Urinary bladder (tissue), 4 donors: ENCODE measurements at places on chromosomes 16 and 17. TPM values are rescaled to one million over a fixed set of nuclear protein-coding genes. Genes with fewer than 3 reads are reported as not detected.

PRSS8 gene
- polyA plus RNA-seq: 1.6 TPM

DOC2A gene
- polyA plus RNA-seq: 0.53 TPM

CEP295NL gene
- 0.28 TPM for polyA plus RNA-seq

BCL6B gene
- polyA plus RNA-seq: 9.9 TPM

GSDMA gene
- polyA plus RNA-seq: 0.41 TPM

SOX9 gene
- 1.8 TPM for polyA plus RNA-seq

ABCA6 gene
- polyA plus RNA-seq: 35.9 TPM

DNA sequence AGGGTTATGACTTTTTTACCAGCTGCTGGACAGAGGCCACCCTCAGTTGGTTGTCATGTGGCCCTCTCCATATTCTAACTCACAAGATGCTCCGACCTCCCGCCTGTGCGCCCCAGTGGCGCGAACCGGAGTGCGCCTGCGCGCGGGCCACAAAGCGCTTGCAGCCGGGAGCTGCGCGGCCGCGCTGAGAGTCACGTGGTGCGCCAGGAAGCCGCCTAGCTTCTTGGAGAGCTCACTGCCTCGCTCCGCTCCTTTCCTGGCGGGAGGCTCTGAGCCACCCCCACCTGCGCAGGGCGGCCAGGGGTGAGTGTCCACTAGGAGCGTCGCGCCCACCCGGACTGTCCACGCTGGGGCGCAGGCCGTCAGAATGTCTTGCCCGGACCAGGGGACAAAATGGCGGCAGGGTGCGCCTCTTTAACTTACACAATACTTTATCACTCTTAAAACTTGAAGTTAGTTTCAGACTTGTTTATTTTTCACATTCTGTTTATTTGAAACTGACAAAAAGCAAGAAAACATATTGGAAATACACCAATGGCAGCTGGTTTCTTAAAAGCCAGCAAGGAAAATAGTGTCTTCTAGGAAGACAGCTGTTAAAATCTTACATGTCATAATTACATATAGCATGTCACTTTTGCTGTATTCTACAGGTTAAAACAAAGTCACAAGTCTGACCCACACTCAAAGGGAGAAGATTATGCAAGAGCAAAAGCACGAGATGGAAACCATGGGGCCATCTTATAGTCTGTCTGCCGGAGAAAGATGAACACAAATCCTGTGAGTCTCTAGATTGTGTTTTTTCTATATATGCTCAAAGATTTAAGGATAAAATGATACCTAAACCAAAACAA is 357.9 kb downstream of the CNTNAP4 start:
- no peak for DNase-seq

- DNase-seq: no peak
Measured at GRCh38 chr17:8473451-8474192, 37.9 kb downstream of the NDEL1 start.

DNA sequence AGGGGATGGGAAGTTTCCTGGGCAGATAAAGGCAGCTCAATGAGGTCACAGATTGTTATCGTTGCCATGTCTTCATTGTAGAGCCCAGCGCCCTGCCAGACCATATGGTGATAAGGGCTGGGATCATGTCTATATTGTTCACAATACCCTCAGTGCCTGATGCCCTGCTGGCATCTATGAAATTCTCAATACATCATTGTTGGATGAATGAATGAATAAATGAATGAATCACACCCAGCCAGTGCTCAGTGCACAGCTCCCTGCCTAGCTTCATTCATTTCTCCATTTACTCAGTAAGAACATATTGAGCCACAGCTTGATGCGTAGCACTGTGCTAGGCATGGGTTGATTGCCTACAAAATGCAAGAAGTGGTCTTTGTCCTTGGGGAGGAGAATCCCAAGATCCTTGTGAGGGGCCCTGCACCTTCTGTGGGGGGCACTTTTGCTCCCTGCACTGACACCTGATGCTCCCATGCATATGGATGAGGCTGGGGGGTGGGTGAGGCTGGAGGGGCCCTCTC is 29.7 kb downstream of the MRC2 start:
- no peak for DNase-seq

DNA sequence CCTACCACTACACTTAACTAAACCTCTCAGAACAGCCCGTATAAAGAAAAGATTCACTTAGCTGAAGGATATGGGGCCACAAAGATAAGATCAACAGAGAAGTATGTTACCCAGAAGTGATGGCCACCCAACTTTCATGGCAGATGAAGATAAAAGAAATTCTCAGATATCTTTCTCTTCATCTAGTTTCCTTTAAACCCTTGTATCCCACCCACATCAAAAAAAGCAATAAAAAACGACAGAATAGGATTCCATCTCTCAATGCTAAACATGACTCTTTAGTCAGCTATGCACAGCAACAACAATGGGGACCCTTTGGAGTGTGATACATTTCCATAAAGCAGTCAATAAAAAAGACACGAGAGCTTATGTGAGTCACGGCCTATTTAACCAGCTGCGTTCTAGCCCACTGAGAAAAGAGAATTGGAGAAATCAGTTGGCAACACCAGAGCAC is 86.6 kb downstream of the SNX11 start:
- no peak for DNase-seq

- no peak for DNase-seq
Measured at GRCh38 chr17:75503976-75504346, 11.4 kb downstream of the CASKIN2 start.

DNA sequence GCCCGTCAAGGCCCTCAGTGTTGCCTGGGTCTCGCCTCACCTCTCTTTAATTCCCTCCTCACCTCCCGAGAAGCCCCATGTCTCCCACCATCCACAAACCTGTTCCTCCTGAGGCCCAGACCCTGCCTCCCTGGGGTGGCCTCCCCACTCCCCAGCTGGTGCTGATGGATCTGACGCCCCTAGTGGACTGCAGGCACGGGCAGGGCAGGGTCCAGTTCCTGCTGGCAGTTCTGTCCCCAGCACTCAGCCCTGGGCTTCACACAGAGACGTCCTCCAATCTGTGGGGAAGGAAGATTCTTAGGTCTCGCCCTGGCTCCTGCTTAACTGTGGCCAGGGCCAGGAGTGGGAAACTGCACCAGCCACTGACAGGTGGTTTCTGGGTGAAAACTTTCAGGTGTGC is 108.8 kb downstream of the AMFR start:
- no peak for DNase-seq

DNA sequence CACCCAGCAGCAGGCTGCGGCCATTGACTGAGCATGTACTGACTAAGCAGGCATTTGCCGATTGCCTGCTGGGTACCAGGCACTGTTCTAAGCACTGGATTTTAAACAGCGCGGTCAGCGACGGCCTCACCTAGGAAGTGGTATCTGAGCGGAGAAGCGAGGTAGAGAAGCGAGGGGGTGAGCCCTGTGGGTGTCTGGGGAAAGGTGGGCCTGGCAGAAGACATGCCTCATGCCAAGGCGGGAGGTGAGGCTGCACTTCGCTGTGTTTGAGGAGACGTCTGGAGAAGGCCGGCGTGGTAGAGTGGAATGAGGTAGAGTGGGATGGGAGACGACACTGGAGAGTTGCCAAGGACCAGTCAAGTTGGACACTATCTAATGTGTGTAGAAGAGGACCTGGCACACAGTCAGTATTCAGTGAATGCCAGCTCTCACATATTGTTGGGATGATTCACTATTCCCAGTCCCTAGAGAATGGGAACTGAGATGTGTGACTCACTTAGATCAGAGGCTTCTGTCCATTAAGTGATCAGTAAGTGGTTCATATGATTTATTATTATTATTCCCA is 14.4 kb downstream of the SYCE1L start:
- no peak for DNase-seq

- DNase-seq: no peak
Measured at GRCh38 chr17:66965801-66966262, 1.3 kb downstream of the CACNG4 start.

DNA sequence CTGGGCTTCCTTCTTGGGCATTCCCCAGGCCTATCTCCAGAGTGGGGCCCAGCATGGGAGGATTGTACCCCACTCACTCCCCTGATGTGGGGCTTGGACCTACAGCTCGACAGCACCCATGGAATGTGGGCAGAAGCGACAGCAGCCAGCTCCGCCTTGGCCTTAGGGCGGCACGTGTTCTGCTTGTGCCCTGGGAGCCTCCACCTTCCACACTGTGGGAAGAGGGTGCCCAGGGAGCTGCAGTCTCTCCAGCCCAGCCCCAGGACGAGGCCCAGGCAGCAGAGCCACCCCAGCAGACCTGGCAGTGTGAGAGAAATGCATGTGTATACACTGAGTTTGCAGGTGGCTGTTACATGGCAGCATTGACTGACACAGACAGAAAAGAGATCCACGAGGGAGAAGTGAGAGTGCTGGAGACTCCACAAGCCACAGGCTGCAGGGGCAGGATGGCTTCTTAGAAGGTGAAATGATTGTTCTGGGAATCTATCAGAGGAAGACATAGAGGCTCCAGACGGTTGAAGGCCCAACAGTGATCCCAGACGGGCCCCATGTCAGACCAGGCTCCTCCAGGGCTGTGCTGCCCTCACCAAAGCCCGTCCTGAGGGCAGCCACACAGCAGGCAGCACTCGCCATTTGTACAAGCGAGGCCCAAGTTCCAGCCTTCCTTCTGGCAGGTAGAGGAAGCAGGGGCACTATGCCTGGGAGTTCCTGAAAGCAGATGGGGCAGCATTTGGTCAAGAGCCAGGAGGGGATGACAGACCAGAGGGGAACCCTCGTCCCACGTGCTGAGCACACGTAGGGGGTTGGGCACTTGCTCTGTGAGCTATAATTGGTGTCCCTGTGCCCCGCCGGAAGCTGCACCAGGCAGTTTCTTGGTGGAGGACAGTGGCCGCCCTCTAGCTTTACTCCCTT is 2.8 kb upstream of the DNASE1 start:
- DNase-seq: no peak

DNA sequence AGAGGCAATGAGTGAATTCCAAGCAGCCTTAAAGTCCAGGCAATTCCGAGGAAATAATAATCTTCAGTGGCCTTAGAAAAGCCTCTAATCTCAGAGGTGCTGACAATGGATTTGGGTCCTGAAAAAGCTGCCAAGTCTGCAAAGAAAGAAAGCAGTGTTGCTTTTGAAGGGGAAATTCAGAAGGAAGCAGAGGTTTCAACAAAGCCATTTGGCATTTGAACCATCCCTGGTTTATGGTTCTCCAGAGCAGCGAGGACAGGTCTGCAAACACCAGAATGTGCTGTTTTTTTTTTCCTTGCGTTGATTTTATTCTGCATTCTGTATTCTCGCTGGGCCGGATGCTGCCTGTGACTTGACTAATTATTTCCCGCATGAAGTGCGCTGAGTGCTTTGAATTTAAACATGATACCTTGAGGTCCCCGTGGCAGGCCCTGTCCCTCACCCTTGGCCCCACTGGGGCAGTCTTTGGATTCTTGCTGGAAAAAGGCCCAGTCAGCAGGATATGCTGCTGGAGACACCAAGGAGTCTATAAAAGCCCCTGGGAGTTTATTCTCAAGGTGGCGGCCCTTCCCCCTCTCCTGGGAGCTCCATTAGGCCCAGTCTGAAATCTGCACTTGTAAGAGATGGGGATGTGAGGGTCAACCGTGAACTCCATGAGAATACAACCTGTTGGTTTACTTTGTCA is 338.3 kb downstream of the HAPSTR1 start:
- DNase-seq: no peak

DNA sequence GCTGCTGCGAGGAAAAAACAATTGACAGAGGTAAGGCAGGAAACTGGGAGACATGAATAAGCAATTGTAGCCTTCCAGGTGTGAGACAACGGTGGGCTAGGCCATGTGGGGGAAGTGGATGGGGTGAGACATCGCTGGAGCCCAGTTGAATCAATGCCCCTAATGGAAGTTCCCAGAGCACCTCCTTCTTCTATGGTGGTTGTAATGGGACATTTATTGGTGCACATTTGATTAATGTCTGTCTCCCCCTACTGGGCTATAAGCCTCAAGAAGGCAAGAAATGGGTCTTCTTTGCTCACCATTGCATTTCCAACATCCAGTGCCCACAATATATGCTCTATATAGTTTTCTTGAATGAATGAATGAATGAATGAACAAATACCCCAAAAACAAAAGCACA is 22.7 kb upstream of the CD300E start:
- no peak for DNase-seq

- DNase-seq: no peak
Measured at GRCh38 chr16:2196981-2197511, 641 bp upstream of the CASKIN1 start.

DNA sequence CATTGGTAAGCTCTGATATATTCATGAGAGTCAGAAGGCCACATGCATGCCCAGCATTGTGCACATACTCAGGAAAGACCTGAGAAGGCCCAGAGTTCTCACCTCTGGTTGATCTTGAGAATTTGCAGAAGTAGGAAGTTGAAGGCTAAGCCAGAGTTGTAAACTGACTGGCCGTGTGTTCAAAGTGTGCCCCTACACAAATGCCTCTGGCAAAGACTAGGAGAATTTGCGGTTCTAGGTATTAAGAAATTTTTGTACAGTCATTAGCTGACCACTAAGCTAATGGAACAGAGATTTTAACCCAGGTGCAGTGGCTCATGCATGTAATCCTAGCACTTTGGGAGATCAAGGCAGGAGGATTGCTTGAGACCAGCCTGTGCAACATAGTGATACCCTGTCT is 25.0 kb downstream of the FBXL20 start:
- no peak for DNase-seq

DNA sequence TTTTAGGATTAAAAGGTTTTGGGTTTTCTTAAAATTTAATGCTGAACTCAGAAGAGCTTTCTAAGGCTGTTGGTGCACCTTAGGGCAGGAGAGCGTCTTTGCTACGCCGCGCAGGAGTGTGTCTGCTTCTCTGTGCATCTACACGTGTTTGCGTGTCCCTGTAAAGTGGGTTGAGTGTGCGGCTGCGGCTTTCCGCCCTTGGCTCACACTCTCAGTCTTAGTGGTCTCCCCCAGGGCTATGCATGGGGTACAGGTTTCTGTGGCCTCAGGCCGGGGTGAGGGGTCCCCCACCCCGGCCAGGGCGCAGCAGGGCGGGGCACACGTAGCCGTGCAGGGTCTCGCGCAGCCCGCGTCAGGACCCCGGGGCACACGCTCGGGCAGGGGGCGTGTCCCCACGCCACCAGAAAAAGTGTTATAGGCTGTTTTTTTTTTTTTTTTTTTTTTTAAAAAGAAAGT is 727 bp upstream of the TENT4B start:
- DNase-seq: no peak

DNA sequence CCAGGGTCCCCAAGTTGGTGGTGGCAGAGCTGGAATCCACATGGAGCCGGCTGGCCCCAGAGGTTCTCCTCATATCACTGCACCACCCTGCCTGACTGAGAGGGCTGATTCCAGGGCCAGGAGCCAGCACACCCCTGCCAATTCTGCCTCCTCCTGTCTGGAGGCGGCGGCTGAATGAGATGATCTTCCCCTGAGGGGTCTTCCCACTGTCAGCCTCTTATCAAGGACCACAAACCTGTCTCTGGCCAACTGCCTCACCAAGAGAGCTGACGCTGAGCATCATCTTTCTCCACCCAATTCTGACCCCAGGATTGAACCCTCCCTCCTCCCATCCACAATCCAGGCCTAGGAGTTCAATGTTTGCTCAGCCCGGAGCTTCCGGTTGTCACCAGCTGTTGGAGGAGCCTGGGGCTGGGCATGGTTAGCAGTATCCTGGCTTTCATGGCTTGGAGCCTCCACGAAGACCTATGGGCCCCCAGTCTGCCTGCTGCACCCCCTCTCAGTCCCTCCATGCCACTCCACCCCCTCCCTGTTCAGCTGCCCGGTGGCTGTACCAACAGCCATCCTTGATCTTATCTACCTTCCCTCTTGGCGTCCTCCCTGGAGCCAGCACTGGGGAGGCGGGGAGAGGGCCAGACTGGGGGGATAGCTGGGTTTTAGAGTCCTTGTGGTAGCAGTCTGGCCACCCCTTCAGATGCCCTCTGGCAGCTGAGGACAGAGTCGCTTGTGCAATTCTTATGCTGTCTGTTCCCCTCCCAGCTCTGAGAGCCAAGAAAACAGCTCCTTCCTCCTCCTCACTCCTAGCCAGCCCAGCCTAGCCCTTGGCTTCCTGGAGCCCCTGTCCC is 25.6 kb downstream of the ABCC3 start:
- DNase-seq: no peak

- DNase-seq: no peak
Measured at GRCh38 chr17:3921502-3922319, 5.4 kb upstream of the P2RX1 start.
